ENCODE measurements at places on chromosomes 7 and 10.

DNA sequence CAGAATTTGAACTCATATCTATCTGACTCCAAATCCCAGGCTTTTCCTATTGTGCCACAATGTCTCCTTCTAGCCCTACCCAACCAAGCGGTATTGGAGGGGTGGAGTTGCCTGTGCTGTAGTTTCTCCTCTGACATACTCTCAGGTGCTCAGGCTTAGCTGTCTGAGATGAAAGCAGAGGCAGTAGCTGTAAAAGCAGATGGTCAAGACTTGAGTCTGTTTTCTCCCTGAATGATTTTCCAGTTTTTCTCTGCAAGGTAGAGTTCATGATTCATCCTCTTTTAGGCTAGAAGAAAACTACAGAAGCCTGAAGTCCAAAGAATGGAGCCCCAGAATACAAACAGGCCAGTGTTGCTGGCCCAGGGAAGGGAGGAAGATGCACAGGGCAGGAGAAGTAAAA, 130.0 kb downstream of the PDE1C start:
- DNase-seq, result no peak

DNA sequence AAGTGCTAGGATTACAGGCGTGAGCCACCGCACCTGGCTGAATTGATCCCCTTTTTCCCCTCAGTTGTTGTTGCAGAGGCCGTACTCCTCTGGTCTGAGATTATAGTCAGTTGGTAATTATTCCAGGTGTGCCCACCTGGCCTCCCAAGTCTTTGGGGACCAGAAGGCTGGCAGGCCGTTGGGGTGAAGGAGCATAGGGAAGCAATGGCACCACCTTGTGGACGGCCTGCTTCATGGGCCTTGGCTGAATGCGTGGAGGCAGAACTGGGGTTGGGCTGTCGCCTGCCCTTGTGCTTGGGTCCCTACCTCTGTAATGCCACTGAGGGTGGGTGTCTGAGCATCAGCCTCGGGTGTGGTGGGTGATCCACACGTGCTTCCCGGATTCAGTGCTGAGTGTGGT, 125.7 kb downstream of the RGS10 start:
- DNase-seq, result no peak

GRCh38 chr7:18352339-18353255, 143.0 kb upstream of the HDAC9 start:
- DNase-seq, result no peak

GRCh38 chr7:157797361-157797760, 460.6 kb downstream of the DNAJB6 start:
- DNase-seq, result no peak

DNA sequence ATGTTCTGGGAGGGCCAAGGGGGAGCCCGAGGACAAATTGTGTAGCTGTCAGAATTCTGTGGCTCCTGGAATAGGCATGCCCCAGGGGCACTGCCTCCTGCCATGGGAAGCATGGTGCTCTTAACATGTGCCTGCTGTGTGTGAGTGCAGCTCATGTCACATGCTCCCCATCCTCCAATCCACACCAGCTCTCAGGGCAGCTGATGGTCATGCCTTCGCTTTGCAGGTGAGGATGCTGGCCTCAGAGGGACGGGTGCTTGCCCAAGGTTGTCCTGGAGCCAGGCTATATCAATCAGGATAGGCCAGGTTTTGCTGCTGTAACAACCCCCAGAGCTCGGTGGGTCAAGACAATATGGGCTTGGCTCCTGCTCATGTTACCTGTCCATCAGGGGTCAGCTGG, 303.4 kb downstream of the RPS24 start:
- no peak for DNase-seq

DNA sequence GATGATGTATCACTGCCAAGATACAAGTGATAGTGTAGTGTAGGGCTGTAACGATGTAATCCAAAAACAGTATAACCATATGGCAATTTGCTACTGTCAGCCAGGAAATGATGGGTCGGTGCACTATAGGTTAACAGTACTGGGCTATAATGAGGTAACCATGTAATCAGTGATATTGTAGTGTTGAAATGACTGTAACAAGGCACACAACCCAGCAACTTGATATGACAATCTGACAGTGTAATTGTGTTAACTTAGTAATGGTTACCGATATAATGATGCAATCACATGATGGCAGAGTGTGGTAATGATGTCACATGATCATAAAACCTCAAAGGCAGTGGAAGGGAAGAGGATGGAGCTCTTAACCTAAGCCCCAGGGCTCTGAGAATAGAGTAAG, 73.8 kb upstream of the SLF2 start:
- no peak for DNase-seq

GRCh38 chr7:141306081-141306480, 232.2 kb downstream of the TMEM178B start:
- no peak for DNase-seq

DNA sequence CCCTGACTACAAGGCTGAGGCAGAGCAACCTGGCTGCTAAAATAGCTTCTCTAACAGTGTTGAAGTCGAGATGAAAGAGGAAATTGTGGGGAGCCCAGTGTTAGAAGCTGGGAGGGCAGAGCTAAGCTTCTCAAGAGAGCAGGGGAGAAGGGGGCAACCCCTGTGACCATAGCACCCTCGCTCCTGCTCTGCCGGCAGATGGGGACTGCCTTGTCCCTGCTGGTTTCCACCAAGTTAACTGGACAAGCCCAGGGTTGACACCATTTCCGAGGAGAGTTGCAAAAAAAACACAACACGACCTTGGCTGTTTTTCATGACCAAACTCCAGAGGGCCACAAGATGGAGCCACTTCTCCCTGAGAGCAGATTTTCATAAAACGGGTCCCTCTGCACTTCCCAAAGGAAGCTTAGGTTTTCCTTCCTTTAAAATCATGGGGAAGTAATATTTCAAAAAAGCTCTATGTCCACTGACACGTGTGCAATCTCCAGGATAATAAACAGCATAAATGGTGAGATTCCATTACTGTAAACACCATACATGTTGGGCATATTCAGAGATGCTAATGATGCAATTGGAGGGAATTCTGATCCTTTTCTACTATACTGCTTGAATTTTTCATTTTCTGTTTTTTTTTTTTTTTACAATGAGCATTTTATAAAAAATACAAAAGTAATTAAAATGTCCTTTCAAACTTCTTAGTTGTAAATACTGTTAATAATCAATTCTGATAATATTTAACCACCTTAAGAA, 140.4 kb downstream of the PIP4K2A start:
- no peak for DNase-seq

DNA sequence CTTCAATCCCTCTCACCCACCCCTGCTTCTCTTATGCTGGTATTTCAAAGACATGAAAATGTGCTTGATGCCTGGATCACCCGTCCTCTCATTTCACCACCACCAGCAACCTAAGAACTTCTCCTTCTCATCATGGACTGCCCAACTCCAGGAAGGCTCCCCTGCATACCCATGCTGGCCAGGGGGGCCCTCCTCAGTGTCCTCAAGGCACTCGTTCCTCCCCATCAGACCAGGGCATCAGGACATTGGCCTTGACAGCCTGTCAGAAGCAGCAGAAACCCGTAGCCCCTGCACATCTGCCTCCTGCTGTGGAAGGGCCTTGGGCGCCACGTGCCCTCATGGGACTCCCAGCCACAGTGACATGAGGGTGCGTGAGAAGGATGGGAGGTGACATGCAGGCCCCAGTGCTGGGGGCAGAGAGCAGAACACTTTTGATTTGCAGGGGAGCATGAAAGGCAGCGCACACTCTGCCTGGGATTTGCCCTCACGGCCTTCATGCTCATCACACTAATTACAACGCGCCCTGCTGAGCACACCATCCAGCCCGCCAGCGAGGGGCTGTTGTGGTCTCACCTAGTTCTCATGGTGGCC, 1.9 kb upstream of the HSPA12A start:
- DNase-seq, result no peak

DNA sequence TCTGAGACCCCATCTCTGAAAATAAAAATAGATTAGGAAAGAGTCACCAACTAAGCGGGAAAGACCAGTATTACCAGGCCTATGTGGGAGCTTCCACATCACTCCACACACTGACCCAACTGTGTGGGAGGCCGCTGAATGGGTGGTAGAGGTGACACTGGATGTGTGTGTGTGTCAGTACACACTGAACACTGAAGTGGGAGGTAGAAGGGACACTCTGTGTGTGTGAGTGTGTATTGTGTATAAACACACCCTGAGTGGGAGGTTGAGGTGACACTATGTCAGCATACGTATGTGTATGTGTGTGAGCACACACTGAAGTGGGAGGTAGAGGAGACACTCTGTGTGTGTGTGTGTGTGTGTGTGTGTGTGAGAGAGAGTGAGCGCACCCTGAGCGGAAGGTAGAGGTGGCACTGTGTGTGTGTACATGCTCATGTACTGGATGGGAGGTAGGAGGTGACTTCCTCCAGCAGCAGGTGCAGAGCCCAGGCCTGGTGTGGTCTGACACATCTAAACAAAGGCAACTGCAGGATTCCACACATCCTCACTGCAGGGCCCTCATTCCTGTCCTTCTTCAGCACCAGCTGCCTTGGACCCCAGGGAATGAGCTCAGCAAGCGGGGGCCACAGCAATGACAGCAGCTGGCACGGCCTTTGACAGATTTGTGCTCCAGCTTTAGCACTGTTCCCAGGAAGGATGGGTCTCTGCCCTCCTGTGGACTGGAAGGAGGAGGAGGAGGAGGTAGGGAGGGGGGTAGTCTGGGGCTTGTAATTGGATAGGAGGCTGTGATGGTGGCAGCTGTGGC, 26.5 kb upstream of the RBM20 start:
- no peak for DNase-seq

- no peak for DNase-seq
Measured at GRCh38 chr10:52437205-52437646, 123.1 kb downstream of the DKK1 start.

DNA sequence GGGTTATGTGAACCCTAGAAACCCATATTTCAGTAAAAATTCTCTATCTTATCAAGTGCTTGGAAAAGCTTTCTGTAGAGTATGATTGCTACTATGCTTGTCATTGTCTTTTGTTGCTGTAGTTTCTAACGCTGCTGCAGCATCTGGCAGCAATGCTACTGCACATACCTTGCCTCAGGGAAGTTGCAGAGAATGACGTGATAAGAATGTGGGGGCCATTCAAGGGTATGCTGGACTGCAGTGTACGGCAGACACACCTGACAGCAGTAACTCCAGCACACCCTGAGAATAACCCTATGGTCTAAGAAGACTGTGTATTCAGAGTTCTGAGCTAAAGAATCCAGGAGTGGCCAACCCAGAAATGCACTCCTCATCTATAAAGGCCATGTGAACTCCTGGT, 20.5 kb downstream of the TRIM4 start:
- no peak for DNase-seq

- DNase-seq, result no peak
Measured at GRCh38 chr10:64275774-64276173, 754.6 kb downstream of the REEP3 start.

- no peak for DNase-seq
Measured at GRCh38 chr7:21107101-21107500, 320.4 kb upstream of the SP8 start.

- no peak for DNase-seq
Measured at GRCh38 chr7:106317971-106318370, 33.2 kb upstream of the NAMPT start.
